ENCODE measurements at places on chromosomes 2 and 18.

DNA sequence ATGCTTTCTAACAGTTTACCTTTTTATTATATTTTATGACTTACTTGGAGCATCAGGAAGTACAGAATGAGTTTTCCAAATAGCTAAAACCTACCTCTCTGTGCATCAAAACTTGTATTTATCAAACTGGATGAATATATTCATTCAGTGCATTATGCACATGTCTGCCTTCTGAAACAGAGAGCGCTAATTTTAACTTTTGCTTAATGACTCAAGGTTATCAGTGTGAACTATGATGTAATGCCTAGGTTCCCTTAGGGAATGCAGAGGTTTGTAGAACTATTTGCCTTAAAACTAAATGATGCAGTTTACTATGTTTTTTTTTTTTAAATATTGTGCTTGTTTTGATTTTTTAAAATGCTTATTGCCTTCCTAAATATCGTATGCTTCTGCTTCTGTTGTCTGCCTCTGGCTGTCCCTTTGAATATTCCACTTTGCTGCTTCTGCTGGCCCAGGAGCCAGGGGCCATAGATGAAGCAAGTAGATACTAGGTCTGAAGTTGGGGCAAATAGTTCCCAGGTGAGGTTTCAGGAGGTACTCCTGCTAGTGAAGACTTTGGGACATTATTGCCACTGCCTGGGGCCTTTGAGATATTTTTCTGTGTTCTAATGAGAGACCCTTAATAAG lies 16.5 kb downstream of the TMEM178A start:
- DNase-seq: no peak

DNA sequence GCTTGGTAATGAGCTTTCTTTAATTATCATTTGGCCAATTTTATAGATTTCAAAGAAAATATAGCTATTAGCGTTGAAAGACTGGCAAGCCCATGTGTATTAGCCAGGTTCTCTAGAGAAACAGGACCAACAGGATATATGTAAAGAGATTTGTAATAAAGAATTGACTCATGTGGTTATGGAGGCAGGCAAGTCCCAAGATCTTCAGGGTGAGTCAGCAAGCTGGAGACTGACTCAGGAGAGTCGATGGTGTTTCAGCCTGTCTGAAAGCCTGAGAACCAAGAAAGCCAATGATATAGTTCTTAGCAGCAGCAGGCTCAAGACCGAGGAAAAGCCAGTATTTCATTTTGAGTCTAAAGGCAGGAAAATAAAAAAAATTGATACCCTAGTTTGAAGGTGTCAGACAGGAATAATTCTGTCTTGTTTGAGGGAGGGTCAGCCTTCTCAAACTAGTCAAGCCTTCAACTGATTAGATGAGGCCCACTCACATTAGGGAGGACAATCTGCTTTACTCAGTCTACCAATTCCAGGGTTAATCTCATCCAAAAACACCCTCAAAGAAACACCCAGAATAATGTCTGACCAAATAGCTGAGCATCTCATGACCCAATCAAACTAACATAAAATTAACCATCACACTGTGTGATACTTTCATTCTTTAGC lies 78.3 kb upstream of the CRIM1 start:
- no peak for DNase-seq

DNA sequence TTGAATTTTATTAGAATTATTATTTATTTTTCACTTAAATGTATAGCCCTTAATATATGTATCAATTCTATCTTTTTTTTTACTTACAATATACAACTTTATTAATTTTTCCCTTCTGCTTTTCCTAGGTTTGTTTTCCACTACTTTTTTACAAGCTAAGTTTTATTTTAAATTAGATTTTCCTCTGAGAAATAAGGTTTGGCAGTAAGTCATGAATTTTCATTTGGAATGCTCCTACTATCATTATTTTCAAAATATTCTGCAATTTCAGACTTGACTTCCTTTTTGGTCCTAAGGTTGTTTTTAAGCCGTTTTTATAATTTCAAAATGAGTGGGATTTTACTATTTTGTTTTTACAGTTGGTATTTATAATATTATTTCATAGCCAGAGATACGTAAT lies 222.8 kb upstream of the PIEZO2 start:
- DNase-seq: no peak

- DNase-seq: no peak
These were observed 12.5 kb downstream of the FIGN start for GRCh38 chr2:163723348-163723747.

DNA sequence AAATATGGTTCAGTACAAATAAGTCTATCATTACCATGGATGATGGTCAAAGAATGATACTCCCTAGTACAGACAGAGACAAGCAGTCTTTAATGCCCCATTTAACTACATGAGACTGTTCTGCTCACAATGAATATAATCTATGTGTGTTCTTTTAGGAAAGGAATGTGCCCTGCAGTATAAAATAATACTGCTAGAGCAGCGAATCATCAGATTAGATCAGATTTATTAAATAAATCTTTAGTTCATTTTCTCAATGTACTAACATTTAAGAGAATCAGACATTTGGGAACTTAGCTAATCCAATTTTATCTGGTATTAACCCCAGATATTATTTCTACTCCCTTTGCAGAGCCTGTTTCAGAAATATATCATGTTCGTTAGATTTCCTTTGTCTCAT lies 272.0 kb upstream of the GCFC2 start:
- DNase-seq: no peak

GRCh38 chr18:57242285-57242684 lies 95.4 kb downstream of the BOD1L2 start:
- no peak for DNase-seq

- DNase-seq: no peak
These were observed 1225.8 kb downstream of the SUCLG1 start for GRCh38 chr2:83233326-83233725.

GRCh38 chr2:15510552-15510951 lies 50.6 kb downstream of the NBAS start:
- no peak for DNase-seq

DNA sequence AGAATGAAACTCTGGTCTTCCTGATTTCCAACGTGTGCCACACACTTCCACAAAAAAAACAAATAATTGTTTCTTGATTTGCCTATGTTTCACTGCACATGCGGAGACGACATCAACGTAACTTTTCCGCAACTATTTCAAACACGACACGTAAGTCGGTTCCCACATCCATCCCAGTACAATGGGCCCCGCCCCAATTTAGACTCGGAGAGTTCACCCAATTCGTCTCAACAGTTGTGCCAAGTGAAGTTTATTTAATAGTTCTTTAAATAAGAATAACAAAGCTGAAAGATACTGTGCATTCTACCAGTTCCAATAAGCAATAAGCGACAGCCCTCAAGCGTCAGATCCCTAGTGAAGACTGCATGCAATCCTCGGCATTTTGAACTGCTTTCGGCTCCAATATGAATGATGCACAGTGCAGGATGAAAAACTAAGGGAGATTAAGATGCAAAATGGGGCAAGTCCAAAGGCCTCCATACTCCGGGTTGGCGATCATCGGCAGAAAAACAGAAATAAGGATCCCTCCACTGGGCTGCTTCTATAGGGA lies 664 bp downstream of the CCT4 start:
- DNase-seq: no peak

DNA sequence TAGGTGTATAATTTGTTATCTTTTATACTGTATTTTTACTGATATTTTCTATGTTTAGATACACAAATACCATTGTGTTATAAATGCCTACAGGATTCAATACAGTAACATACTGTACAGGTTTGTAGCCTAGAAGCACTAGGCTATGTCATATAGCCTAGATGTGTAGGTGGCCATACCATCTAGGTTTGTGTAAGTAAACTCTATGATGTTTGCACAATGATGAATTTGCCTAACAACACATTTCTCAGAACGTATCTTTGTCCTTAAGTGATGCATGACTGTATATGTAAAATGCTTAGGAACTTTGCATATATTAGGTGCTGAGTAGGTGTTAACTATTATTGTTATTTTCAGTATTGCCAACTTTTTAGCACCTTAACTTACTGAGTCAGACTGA lies 17.3 kb downstream of the UNC80 start:
- no peak for DNase-seq
